Activated CD4-positive, alpha-beta memory T cell treated with anti-CD3 and anti-CD28 coated beads for 36 hours (primary cell): ENCODE measurements at places on chromosomes 11 and 22. TPM values are rescaled to one million over a fixed set of nuclear protein-coding genes. Genes with fewer than 3 reads are reported as not detected.

DNA sequence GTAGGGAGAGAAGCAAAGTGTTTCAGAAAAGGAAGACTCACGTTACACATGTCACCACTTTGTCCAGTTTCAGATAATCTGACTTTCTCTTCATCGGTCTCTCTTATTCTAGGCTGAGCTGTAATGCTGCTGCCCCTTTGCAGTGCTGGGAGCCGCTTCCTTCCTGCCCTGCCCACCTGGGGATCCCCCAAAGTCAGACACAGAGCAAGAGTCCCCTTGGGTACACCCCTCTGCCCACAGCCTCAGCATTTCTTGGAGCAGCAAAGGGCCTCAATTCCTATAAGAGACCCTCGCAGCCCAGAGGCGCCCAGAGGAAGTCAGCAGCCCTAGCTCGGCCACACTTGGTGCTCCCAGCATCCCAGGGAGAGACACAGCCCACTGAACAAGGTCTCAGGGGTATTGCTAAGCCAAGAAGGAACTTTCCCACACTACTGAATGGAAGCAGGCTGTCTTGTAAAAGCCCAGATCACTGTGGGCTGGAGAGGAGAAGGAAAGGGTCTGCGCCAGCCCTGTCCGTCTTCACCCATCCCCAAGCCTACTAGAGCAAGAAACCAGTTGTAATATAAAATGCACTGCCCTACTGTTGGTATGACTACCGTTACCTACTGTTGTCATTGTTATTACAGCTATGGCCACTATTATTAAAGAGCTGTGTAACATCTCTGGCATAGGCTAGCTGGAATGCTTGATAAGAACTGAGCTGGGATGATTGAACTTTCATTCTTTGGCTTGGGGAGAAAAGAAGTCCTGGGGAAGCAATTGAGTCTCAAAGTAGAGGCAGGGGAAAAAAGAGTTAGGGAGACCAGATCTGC is 31.2 kb upstream of the SMIM35 start:
- H3K4me3 ChIP-seq = no peak overlapping the region
- no peak overlapping the region for H3K27ac ChIP-seq
- DNase-seq = no peak
- peaks cover 2% of the 10 kb centered on the region for H3K27me3 ChIP-seq
- no peaks in the 10 kb centered on the region for H3K36me3 ChIP-seq

GRCh38 chr11:73176145-73176873 is 34.2 kb upstream of the FCHSD2 start:
- no peak for DNase-seq
- H3K27ac ChIP-seq = peak overlapping the region; percentile 56
- H3K36me3 ChIP-seq = no peaks in the 10 kb centered on the region
- peaks cover 2% of the 10 kb centered on the region for H3K27me3 ChIP-seq
- no peaks in the 10 kb centered on the region for H3K4me1 ChIP-seq

DNA sequence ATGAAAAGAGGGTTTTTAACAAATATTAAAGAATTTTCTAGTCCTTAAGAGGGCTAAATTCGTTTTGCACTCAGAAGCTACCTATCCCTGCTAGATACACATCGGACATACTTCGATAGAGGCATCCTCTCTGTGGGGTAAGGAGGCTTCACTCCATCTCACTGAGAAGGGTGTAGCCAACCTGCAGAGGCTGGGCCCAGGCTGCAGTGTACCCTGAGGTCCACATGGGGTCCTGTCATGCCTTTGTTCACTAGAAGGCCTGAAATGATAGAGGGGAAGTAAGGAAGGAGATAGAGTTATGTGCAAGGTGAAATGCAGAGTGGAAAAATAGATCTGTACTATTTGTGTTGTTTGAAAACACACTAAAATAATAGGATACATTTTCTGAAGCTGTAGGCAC is 45.6 kb downstream of the IGSF9B start:
- H3K27ac ChIP-seq = no peak overlapping the region
- no peaks in the 10 kb centered on the region for H3K27me3 ChIP-seq
- DNase-seq = no peak
- H3K36me3 ChIP-seq = peaks cover 32% of the 10 kb centered on the region
- no peaks in the 10 kb centered on the region for H3K4me1 ChIP-seq

DNA sequence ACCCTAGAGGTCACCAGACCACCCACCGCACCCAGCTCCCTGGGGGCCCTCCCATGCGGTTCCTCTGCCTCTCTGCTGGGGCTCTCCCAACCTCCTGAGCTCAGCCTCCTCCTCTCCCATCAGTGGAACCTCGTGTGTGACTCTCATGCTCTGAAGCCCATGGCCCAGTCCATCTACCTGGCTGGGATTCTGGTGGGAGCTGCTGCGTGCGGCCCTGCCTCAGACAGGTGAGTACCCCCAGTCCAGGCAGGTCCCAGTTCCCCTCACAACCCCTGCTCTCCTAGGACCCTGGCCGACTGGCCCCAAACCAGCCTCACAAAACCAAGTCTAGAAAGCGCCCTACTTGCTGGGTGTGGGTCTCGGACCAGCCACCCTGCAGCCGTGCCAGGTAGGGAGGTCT is 1.6 kb downstream of the SLC22A12 start:
- H3K4me3 ChIP-seq = no peak overlapping the region
- H3K27ac ChIP-seq = no peak overlapping the region

DNA sequence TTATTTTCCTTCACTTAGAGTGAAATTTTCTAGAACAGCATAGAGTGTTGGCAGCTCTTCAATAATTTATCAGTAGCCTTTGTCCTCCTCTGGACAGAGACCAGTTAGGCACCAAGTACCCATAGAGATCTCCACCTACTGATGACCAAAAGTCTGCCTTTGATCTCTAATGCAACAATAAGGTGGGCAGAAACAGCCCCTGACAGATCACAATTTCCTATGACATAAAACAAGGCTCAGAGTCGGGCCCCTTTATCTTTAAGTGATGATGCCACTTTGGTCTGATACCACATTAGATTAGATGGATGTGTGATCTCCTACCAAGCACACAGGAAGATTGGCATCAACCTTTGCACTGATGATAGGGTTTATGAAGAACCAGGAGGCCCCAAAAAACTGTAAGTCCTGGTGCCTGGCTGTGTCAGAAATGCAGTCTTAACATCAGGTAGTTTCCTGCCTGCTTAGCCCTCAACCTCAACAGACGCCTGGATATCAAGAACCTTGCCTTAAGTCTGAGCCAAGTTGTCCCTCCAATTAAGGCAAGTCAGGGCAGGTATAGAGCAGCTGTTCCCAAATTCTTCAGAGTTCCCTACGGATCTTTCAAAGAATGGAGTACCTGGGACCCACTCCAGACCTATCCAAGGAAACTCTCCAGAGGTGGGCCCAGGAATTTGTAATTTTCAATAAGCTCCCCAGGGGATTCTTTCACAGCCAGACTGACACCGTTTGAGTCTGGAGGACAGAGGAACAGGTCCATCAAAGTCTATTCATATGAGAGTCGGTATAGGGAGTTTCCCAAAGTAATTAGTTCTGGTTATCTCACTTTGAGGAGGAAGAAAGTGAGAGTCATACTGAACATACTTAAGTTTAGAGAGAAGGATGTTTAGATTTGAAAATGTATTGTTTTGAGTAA is 30.6 kb upstream of the TMPRSS4 start:
- H3K36me3 ChIP-seq = no peaks in the 10 kb centered on the region
- DNase-seq = peak; percentile 58
- H3K4me1 ChIP-seq = peaks cover 91% of the 10 kb centered on the region

DNA sequence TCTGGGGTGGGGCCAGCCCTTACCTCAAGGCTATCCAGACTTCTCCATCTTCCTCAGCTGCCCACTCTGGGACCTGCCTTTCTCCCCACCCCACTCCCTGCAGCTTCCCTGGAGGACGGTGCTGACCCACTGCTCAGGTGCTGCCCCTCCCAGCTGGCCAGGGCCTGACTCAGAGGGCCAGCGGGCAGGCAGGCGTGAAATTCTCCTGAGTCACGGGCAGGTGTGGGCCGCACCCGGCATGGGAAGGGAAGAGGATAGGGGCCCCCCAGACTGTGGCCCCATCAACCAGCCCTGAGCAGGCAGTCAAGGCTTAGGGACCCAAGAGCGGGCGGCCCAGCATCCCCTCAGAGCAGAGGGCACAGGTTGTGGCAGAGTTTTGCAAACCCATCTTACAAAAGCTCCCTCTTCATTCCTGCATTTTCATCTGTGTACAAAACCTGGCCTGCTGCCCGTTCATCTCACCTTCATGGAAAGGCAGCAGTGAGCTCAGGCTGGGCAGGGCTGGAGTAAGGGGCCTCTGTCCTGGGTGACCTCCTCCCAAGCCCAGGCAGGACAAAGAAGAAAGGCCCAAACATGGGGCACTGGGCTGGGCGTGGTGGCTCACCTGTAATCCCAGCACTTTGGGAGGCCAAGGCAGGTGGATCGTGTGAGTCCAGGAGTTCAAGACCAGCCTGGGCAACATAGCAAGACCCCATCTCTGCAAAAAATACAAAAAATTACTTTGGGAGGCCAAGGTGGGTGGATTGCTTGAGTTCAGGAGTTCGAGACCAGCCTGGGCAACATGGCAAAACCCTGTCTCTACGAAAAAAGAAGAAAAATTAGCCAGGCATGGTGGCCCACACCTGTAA is 6.1 kb downstream of the RHOD start:
- no peak overlapping the region for H3K4me3 ChIP-seq
- H3K36me3 ChIP-seq = no peaks in the 10 kb centered on the region
- DNase-seq = no peak
- no peak overlapping the region for H3K27ac ChIP-seq
- H3K4me1 ChIP-seq = no peaks in the 10 kb centered on the region

GRCh38 chr22:33542722-33543121 is 377.6 kb downstream of the LARGE1 start:
- no peaks in the 10 kb centered on the region for H3K36me3 ChIP-seq
- DNase-seq = no peak
- no peaks in the 10 kb centered on the region for H3K4me1 ChIP-seq
- no peaks in the 10 kb centered on the region for H3K27me3 ChIP-seq
- H3K27ac ChIP-seq = no peak overlapping the region
- H3K4me3 ChIP-seq = no peak overlapping the region

- H3K27ac ChIP-seq = no peak overlapping the region
- DNase-seq = no peak
- no peak overlapping the region for H3K4me3 ChIP-seq
- H3K27me3 ChIP-seq = peaks cover 5% of the 10 kb centered on the region
- H3K4me1 ChIP-seq = no peaks in the 10 kb centered on the region
These were observed 20.3 kb upstream of the MICAL3 start for GRCh38 chr22:18044548-18045271.

DNA sequence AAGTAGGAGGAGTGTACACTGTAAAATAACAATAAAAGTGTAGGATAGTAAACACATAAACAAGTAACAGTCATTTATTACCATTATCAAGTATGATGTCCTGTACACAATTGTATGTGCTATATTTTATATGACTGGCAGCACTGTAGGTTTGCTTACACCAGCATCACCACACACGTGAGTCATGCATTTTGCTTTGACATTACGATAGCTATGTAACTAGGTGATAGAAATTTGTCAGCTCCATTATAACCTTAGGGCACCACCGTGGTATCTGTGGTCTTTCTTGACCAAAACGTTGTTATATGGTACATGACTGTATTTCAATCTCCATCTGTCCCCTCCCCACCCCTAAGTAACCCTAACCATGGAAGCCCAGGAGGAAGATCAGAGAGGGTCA is 1.1 kb downstream of the DNAL4 start:
- DNase-seq = peak; percentile 45
- H3K4me1 ChIP-seq = peaks cover 6% of the 10 kb centered on the region
- H3K27me3 ChIP-seq = peaks cover 13% of the 10 kb centered on the region
- peak overlapping the region; percentile 79 for H3K4me3 ChIP-seq
- H3K36me3 ChIP-seq = no peaks in the 10 kb centered on the region

DNA sequence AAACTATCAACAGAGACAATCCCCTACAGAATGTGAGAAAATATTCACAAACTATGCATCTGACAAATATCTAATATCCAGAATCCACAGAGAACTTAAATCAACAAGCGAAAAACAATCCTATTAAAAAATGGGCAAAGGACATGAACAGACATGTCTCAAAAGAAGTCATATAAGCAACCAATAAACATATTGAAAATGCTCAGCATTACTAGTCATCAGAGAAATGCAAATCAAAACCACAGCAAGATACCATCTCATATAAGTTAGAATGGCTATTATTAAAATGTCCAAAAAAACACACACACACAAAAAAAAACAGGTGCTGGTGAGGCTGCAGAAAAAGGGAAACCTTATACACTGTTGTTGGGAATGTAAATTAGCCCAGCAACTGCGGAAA is 8.3 kb upstream of the OR52E8 start:
- H3K4me3 ChIP-seq = no peak overlapping the region
- DNase-seq = no peak
- no peaks in the 10 kb centered on the region for H3K36me3 ChIP-seq
- no peaks in the 10 kb centered on the region for H3K4me1 ChIP-seq
- no peak overlapping the region for H3K27ac ChIP-seq

GRCh38 chr11:117792992-117793391 is 4.0 kb downstream of the DSCAML1 start:
- H3K4me1 ChIP-seq = peaks cover 7% of the 10 kb centered on the region
- no peak overlapping the region for H3K27ac ChIP-seq
- peaks cover 54% of the 10 kb centered on the region for H3K27me3 ChIP-seq
- H3K4me3 ChIP-seq = no peak overlapping the region

DNA sequence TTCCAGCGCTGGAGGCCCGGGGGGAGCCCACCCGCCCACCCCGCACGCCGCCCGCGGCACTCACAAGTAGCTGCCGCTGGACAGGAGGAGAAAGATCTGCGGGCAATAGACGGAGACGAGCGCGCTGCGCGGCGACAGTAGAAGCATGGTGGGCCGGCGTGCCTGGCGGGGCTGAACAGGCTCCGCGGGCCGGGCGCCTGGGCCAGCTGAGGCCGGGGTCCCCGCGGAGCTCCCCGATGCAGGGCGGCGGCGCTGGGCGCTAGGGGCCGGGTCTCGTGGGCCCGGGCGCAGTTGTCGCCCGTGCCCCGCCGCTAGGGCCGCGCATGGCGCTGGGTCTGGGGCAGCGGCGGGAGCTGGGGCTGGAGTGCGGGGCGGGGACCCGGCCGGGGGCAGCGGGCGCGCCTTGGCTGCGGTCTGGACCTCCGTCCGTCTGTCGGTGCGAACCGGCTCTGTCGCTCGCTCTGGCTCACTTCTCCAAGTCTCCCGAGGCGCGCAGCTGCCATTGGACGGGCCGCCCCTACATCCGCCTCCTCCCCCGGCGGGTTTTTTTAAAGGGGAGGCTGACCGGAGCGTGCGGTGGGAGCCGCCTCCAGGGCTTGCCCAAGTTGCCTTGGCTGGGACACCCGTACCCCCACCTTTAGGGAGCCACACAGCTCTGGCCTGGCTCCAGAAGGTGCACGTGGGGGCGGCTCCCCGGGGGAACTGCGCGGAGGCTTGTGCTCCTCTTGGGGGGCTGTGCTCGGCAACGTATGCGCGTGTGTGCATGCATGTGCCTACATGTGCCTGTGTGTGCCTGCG is 4.7 kb downstream of the WNT7B start:
- H3K4me3 ChIP-seq = no peak overlapping the region
- no peak overlapping the region for H3K27ac ChIP-seq
- H3K4me1 ChIP-seq = peaks cover 2% of the 10 kb centered on the region

- H3K4me3 ChIP-seq = no peak overlapping the region
- H3K4me1 ChIP-seq = peaks cover 14% of the 10 kb centered on the region
- peaks cover 34% of the 10 kb centered on the region for H3K27me3 ChIP-seq
- H3K27ac ChIP-seq = no peak overlapping the region
- H3K36me3 ChIP-seq = no peaks in the 10 kb centered on the region
- no peak for DNase-seq
These were observed 14.5 kb upstream of the RPS19BP1 start for GRCh38 chr22:39546889-39547586.

- no peaks in the 10 kb centered on the region for H3K27me3 ChIP-seq
- H3K4me1 ChIP-seq = peaks cover 22% of the 10 kb centered on the region
- no peak for DNase-seq
- H3K36me3 ChIP-seq = no peaks in the 10 kb centered on the region
- H3K4me3 ChIP-seq = no peak overlapping the region
- no peak overlapping the region for H3K27ac ChIP-seq
These were observed 38.8 kb downstream of the TXN2 start for GRCh38 chr22:36442506-36443197.

The IGLL1 gene
- total RNA-seq = not detected

The SLC22A12 gene
- total RNA-seq = not detected

The SPI1 gene
- total RNA-seq = not detected

The AQP11 gene
- total RNA-seq = 0.48 TPM

The H19 gene
- total RNA-seq = not detected
